ENCODE measurements at places on chromosomes 4 and X. TPM values are rescaled to one million over a fixed set of nuclear protein-coding genes. Genes with fewer than 3 reads are reported as not detected.

GRCh38 chrX:1558761-1559468 lies 21.9 kb upstream of the P2RY8 start:
- DNase-seq = peak; percentile 12

GRCh38 chr4:12211636-12212035 lies 782.9 kb upstream of the HS3ST1 start:
- DNase-seq = no peak

DNA sequence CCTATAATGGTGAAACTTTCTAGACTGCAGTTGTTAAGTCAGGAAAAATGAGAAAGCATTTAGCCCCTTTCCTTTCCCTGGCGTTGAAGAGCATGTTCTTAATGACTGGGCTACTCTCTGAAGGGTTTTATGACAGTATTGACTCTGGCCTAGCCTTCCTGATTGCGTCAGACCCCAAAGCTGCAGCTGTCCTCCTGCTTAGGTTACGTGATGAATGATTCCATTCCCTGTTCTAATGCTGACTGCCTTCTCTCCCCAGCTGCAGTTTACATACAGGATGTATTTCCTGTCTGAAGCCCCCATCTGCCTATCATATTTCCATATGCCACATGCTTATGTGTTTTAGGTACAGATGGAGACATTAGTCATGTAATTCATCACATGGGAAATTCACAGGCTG lies 105.8 kb upstream of the EGFL6 start:
- DNase-seq = no peak

DNA sequence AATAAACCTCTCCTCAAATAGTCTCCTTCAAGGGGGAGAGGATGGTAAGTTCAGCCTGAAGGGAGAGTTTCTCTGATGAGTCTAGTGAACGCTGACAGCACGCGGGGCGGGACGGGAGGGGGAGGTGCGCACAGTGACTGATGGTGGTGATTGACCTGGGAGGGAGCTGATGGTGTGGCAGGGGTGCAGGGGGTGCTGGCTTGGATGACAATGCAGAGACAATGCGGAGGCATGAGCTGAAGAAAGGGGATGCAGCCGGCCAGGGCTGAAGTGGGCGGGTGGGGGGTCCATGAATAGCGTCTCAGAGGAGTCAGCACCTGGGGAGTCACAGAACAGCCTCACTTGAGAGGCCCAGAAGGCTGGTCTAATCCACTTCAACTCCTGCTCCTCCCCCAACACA lies 142.5 kb upstream of the PJA1 start:
- no peak for DNase-seq

DNA sequence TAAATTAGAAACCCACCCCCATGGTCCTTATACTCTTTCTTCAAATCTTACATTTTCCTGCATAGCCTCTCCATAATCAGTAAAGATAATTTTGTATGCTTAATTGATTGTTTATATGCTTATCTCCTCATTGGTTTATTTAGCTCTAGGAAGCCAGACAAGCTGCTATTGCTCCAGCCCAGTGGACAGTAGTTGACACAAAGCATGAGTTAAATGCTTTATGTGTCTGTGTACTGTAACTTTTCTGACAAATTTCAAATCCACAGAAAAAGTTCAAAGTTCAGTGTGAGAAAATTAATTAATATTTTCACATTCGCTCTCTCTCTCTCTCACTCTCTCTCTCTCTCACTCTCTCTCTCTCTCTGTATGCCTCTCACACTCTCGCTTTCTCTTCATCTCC lies 181.7 kb downstream of the GABRB1 start:
- DNase-seq = no peak

DNA sequence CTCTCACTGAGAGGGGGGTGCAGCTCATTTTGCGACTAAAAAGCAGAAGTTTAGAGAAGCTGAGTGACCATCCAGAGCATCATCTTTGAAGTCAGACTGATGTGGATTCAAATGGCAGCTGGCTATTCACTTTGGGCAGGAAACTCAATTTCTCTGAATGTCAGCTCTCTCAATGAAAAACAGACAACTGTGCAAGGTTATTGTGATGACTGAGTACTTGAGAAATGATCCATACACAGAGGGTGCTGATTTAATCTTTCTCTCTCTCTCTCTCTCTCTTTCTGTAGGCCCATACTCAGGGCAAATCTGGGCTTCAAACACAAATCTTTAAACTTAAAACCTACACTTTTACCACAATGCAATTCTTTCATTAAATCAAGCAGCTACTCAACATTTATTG lies 185.8 kb upstream of the SLIT2 start:
- no peak for DNase-seq

PROM1 gene
- 37.0 TPM for total RNA-seq

- DNase-seq = no peak
Observed at GRCh38 chrX:112440277-112440676, 239.5 kb downstream of the LHFPL1 start.

GLUD2 gene
- 2.5 TPM for total RNA-seq

- no peak for DNase-seq
Observed at GRCh38 chrX:8126092-8126491, 45.0 kb downstream of the VCX2 start.

DNA sequence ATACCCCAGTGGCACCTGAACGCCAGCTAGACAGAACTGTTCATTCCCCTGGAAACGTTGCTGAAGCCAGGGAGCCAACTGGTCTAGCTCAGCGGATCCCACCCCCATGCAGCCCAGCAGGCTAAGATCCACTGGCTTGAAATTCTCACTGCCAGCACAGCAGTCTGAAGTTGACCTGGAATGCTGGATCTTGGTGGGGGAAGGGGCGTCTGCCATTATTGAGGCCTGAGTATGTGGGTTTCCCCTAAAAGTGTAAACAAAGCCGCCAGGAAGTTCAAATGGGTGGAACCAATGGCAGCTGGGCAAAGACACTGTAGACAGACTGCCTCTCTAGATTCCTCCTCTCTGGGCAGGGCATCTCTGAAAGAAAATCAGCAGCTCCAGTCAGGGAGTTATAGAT lies 213.0 kb downstream of the NKX6-1 start:
- no peak for DNase-seq

GRCh38 chrX:39969099-39969818 lies 128.5 kb downstream of the BCOR start:
- no peak for DNase-seq

DNA sequence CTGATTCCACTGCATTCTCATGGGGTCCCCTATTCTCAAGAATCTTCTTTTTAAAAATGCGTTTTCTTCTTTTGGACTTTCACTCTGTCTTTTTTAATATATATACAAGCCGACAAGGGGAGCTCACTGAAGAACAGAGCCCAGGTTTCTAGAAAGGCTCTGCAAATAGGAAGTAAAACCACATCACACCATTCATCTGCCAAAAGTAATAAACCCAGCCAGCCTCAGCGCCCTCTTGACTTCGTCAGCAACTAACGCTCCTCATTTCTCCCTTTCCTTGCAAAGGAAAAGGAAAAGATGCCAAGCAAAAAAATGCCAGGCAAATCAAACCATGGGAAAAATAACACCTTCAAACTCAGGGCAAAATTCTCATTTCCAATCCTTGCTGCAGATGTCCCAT lies 136.4 kb downstream of the HHIP start:
- no peak for DNase-seq

DNA sequence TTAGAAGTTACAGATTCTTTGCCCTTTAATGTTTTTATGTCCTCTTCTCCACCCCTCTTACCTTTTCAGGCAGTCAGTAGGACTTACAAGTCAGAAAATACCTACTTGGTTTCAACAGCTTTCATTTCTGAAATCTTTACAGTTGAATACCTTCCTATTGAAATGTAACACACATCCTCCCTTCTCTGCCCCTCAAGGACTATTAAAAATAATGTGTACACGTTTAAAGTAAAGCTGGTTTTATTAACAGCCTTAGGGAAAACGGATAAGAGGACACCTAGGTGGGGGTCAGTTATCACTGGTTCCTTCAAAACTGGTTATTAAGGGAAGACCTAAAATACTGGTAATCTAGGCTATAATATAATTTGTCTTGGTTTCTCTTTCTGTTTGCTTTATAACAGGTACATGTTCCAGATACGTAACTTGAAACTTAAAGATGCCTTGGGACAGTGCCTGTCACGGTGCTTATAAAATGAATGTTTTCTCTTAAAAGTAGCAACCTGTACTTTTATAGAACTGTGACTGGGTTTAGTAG lies 1.8 kb downstream of the CCSER1 start:
- no peak for DNase-seq

PNMA3 gene
- 1.2 TPM for total RNA-seq

DNA sequence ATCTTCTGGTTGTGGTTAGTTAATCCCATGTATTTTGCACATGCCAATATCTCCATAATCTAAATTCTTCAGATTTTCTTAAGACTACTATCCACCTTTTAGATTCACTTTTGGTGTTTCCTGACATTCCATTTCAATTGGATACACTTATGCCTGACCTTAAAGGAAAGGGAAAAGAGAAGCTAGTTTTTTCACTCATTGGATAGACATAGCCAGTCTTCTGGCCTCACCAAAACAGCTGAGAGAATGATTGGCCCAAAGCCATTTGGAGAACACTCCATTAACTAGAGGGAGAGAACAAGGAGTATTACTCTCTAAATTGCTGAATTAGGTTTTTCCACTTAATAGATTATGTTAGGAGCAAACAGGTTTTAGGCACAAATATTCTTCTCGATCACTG lies 4.0 kb downstream of the PRPS1 start:
- DNase-seq = no peak

DNA sequence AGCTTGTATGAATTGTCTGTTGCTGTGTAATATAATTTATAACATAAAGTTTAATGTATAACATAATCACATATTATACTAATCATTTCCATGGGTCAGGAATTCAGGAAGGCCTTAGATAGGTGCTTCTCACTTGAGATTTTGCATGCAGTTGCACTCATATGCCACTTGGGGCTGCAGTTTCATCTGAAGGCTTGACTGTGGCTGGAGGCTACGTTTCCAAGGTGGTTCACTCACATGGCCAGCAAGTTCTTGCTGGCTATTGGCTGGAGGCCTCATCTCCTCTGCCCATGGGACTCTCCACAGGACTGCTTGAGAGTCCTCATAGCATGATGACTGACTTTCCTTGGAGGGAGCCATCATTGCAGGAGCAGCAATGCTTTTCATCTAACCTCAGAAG lies 53.4 kb upstream of the STX18 start:
- DNase-seq = no peak

DNA sequence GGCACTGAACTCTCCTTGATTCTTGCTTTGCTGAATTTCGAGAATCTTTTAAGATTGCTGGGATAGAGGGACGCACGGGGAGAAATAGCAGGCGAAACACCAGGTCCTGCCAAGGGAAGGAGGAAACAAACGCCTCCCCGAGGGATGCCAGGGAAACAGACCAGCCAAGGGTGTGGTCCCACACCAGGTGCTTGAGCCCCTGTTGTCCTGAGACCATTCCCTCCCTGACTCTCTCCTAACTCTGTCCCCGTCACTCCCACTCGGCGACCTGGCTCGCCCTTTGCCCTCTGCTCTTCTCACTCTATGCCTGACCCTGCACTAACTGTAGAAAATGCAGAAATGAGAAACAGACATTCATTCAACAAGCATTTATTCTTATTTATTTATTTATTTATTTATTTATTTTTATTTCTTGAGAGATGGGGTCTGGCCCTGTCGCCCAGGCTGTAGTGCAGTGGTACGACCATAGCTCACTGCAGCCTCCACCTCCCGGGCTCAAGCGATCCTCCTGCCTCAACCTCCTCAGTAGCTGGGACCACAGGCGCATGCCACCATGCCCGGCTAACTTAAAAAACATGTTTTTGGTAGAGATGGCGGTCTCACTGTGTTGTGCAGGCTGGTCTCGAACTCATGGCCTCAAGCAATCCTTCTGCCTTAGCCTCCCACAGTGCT lies 16.2 kb downstream of the CTAG1B start:
- DNase-seq = no peak

DNA sequence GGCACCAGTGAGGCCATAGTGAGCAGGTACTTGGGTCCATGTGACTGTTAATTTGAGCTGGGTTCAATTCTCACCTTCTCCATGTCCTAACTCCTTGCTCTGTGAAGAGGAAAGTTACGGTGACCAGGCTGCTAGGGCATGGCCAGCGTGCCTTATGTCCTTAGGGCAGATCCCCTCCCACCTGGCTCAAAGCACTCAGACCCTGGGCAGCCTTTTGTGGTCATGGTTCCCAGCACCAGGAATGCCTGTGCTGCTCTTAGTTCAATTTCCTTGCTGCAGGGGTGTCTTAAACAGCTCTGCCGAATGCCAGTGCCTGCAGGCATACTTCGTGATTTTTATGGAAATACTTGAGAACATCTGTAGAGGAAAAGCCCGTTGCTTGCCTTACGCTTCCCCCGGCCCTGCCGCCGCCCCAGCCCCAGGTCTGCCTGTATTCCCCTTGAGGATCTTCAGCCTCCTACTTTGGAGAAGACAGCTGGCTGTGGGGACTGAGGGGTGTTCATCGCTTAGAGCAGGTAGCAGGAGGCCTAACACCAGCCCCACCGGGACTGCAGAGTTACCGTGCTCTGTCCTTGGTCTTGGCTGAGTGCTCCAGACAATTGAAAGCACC lies 3.1 kb upstream of the CDK16 start:
- DNase-seq = no peak

FDCSP gene
- not detected for total RNA-seq

GRCh38 chrX:925652-926061 lies 286.8 kb downstream of the CRLF2 start:
- DNase-seq = peak; percentile 28

DNA sequence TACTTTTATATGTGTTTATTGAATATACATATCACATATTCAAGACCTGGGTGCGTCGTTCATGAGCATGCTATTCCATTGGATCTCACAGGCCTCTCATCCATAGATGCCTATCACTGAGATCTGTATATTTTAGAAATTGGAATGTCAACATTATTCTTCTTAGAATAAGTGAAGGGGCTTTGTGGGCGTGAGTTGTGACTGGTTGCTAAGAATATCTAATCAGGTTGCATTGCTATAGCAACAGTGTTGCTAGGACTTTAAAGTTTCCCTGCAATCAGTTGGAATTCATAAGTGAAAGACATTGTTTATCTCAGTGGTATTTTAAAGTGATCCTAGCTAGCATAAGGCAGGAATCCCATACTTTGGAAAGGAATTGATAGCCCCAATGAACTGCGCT lies 36.7 kb upstream of the ANK2 start:
- DNase-seq = no peak

DNA sequence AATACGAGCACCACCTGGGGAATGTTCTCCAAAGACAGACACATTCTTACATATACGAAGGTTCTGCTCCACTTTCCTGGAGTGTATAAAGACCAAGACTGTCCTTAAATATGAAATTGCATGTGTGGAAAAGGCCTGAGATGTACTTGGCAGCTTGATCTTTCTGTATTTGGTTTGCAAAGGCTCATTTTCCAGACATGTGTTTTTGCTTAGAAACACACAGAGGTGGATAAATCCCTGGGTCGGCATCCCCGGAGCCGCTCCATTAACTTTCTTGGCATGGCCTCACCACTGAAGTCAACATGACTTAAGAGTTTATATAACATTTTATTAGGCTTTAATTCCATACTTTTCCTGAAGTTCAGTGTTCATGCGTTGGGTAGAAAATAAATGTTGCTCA lies 239.4 kb downstream of the LDB2 start:
- DNase-seq = no peak

DNA sequence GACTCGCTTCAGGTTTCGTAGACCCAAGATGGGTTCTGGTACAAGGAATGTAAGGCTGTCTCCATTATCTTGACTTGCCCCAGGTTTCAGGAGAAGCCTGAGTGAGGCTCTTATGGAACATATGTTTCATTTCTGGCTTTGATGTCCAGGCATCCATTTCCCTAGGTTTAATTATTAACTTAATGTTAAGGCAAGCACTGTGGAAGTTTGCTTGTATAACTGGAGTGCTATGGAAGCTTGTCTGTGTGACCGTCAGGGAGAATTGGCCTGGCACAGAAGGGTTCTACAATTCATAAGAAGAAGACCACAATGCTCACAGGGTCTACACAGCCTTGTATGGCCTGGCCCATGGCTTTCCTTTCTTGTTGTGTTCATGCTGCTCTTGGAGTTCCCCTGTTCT lies 47.2 kb upstream of the PPP1R2C start:
- DNase-seq = no peak

GAGE2A gene
- not detected for total RNA-seq
